ENCODE measurements at places on chromosomes 5 and 9. TPM values are rescaled to one million over a fixed set of nuclear protein-coding genes. Genes with fewer than 3 reads are reported as not detected.

The DIAPH1 gene
- polyA plus RNA-seq, result 72.0 TPM

The DDX4 gene
- 0.04 TPM for polyA plus RNA-seq

The SLC9A3 gene
- 0.85 TPM for polyA plus RNA-seq

The CDC23 gene
- polyA plus RNA-seq, result 26.4 TPM

The CCNI2 gene
- polyA plus RNA-seq, result 0.14 TPM

The CEL gene
- 0.22 TPM for polyA plus RNA-seq

The ACSL6 gene
- polyA plus RNA-seq, result 0.18 TPM

The SLC28A3 gene
- 1.1 TPM for polyA plus RNA-seq

GRCh38 chr5:12522116-12522515 is 617.9 kb upstream of the CTNND2 start:
- no peaks in the 10 kb centered on the region for H3K36me3 ChIP-seq
- H3K4me3 ChIP-seq, result no peak overlapping the region
- no peaks in the 10 kb centered on the region for H3K4me1 ChIP-seq
- no peak for DNase-seq
- H3K27me3 ChIP-seq, result no peaks in the 10 kb centered on the region
- no peak overlapping the region for H3K27ac ChIP-seq

DNA sequence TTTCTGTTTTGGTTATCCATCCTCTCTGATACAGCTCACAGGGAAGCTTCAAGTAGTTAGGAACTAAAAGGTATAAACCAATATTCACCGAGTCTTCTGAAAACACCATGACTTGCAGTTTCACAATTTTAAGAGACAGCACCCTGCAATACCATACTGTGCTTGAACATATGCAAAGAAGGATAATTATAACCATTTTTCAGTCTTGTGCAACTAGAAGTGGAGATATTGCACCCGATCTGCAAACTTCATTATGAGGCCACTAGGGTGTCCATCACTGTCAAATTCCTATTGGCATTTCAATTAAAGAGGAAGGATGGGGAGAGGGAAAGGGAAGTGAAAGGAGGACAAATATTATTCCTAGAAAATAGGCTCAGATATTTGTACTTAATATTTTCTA is 32.4 kb upstream of the CEP120 start:
- no peak overlapping the region for H3K27ac ChIP-seq
- H3K36me3 ChIP-seq, result no peaks in the 10 kb centered on the region
- H3K4me1 ChIP-seq, result peaks cover 10% of the 10 kb centered on the region
- H3K4me3 ChIP-seq, result no peak overlapping the region
- no peaks in the 10 kb centered on the region for H3K27me3 ChIP-seq

GRCh38 chr5:61303346-61303745 is 28.7 kb upstream of the ZSWIM6 start:
- peak overlapping the region; percentile 92 for H3K27ac ChIP-seq
- DNase-seq, result no peak
- no peaks in the 10 kb centered on the region for H3K36me3 ChIP-seq
- H3K4me3 ChIP-seq, result no peak overlapping the region
- H3K4me1 ChIP-seq, result peaks cover 76% of the 10 kb centered on the region

GRCh38 chr5:111461255-111461671 is 51.1 kb downstream of the STARD4 start:
- H3K27ac ChIP-seq, result no peak overlapping the region
- no peaks in the 10 kb centered on the region for H3K27me3 ChIP-seq
- no peaks in the 10 kb centered on the region for H3K36me3 ChIP-seq
- no peak for DNase-seq
- no peak overlapping the region for H3K4me3 ChIP-seq
- H3K4me1 ChIP-seq, result peaks cover 3% of the 10 kb centered on the region

DNA sequence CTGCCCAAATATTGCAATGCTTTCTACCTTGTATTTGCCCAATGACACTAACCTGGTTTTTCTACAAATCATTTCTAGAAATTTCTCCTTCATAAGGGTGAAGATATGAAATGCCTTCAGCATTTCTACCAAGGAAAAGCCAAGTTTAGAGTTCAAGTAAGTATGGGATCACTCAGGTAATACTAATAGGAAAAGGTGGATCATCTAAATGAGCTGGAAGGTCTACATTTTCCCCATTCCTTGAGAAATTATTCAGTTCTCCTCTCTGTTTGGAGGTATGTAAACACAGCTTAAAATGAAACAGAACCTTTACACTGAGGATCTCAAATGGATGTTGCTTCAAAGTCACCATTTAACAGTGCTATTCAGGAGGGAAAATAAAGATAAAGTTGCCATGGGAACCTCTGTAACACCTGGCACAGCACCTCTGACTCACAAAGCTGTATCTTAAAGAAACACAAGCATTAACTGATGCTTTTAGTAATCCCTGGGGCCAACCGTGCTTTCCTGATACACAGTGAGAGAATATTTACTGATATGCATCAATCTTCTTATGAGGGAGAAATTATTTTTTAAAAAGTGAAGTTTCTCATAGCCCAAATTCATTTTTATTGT is 161.3 kb downstream of the DRD1 start:
- no peaks in the 10 kb centered on the region for H3K27me3 ChIP-seq
- peaks cover 27% of the 10 kb centered on the region for H3K4me1 ChIP-seq
- H3K4me3 ChIP-seq, result no peak overlapping the region
- no peaks in the 10 kb centered on the region for H3K36me3 ChIP-seq

DNA sequence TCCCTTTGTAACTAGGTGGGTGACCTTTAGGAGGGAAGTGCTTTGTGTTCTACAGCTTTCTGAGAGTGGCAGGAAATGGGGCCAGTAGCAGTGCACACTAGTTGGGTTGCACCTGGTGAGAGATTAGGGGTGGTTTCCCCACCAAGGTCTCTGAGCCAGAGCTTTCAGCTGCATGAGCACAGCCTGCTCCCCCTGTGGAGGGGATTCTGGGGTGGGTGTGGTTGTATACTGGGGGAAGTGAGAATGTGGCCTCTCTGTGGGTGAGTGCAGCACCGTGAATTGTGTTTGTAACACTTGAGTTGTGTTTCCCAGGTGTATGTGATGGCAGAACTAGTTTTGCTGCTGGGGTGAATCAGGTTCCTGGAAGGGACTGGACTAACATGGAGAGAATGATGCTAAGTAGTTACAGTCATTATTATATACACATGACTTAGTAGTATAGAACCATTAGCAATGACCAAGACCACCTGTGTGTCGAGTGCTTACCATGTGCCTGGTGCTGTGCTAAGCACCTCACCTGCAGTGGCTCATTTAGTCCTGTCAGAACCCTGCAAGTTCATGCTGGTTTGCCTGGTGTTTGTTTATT is 11.8 kb upstream of the CXXC5 start:
- no peak overlapping the region for H3K4me3 ChIP-seq
- H3K36me3 ChIP-seq, result peaks cover 2% of the 10 kb centered on the region
- DNase-seq, result no peak
- no peak overlapping the region for H3K27ac ChIP-seq
- peaks cover 25% of the 10 kb centered on the region for H3K4me1 ChIP-seq
- no peaks in the 10 kb centered on the region for H3K27me3 ChIP-seq

- no peak overlapping the region for H3K27ac ChIP-seq
- no peak for DNase-seq
- H3K36me3 ChIP-seq, result no peaks in the 10 kb centered on the region
- H3K4me3 ChIP-seq, result no peak overlapping the region
- H3K4me1 ChIP-seq, result no peaks in the 10 kb centered on the region
- no peaks in the 10 kb centered on the region for H3K27me3 ChIP-seq
Observed at GRCh38 chr5:28275931-28276330, 1237.5 kb upstream of the CDH9 start.

DNA sequence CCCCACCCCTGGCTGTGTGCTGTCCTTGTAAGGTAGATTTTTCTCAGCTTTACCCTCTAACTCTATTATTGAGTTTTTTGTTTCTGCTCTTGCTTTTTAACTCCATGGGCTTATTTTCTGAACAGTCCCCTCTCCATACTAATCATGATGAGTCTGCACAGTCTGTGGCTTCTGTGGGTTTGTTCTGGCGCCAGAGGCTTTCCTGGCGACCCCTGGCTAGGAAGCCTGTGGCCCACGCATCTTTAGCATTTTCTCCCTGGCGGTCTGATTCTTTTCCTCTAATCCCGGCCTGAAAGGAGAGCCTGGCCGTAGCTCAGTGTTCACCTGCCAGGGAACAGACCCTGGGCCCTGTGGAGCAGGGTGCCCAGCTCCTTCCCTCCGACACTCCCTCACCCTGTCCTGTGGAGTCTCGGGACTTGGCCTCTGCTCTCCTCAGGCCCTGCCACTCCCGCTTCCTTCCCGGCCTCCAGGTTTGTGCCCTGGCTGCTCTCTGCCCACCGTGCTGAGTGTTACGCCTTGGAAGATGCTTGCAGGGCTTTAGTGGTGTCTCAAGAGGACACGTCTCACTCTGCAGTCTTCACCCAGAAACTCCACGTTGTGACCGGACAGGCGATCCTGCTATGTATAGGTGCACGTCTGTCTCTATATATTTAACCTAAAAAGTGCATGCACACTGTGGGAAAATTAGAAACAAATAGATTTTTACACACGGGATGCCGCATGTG is 31.7 kb upstream of the LRRC14B start:
- no peaks in the 10 kb centered on the region for H3K36me3 ChIP-seq
- H3K27ac ChIP-seq, result no peak overlapping the region
- no peaks in the 10 kb centered on the region for H3K27me3 ChIP-seq
- H3K4me3 ChIP-seq, result no peak overlapping the region
- H3K4me1 ChIP-seq, result no peaks in the 10 kb centered on the region
- no peak for DNase-seq

- H3K4me1 ChIP-seq, result peaks cover 13% of the 10 kb centered on the region
- no peak overlapping the region for H3K4me3 ChIP-seq
- peak overlapping the region; percentile 36 for H3K27ac ChIP-seq
- H3K36me3 ChIP-seq, result no peaks in the 10 kb centered on the region
- peak; percentile 30 for DNase-seq
Observed at GRCh38 chr5:65961633-65962032, 35.3 kb downstream of the ERBIN start.

DNA sequence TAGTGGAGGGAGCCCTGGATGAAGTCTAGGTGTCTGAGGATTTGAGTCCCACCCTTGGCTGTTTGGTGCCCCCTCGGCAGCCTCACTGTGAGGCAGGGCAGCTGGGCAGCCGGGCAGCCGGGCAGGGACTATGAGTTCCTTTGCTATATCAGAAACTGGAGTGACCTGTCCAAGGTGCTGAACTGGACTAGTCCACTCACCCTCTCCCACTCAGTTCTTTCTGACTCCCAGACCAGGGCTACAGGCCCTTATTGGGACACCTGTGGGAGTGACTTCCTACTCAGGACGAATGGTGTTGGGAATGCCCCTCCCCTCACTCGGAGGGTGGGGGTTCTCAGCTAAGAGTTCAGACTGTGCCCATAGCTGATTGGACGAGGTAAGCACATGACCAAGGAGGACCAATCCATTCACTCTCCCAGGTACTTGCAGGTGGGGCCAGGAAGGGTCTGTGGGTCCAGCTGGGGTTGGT is 34.1 kb upstream of the RAPGEF1 start:
- H3K36me3 ChIP-seq, result no peaks in the 10 kb centered on the region
- no peak overlapping the region for H3K27ac ChIP-seq
- H3K4me3 ChIP-seq, result no peak overlapping the region
- H3K4me1 ChIP-seq, result peaks cover 5% of the 10 kb centered on the region
- peaks cover 13% of the 10 kb centered on the region for H3K27me3 ChIP-seq

DNA sequence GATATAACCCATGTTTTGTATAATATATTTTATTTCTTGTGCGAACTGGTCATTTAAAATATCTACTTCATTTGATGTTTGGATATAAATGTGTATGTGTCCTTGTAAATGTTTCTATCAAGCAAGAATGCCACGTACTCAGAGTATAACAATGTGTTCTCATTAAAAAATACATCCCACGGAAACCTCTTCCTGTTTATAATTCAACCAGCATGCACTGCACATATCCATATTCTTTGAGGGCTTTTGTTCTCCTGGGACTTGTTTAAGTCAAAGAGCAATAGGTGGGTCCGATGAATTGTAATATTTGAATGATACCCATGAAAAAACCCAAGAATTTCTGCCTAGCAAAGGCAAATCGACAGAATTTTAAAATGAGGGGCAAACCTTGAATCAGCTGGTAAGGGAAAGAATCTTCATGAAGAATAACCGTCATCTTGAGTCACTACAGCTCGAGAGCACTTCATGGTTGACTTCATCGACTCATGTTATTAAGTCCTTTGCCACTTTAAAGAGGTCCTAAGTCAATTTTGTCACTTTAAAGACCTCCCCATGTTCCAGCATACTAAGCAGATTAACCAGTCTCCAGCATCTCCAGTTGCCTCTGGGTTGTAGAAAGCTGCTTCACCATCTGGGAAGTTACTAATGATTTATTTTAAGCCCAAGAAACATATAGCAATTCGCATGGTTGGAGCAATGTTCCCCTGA is 80.6 kb downstream of the NPR3 start:
- H3K27me3 ChIP-seq, result no peaks in the 10 kb centered on the region
- H3K4me1 ChIP-seq, result peaks cover 12% of the 10 kb centered on the region
- H3K27ac ChIP-seq, result no peak overlapping the region

All from keratinocyte (primary cell).